Neural crest cell (in vitro differentiated cells): ENCODE measurements at places on chromosomes 7 and 10. TPM values are rescaled to one million over a fixed set of nuclear protein-coding genes. Genes with fewer than 3 reads are reported as not detected.

Gene DNAJC30
- 11.1 and 11.4 TPM in 2 replicates for total RNA-seq

Gene INHBA
- 0.07 TPM in 1 of 2 replicates, not detected in the other for total RNA-seq

DNA sequence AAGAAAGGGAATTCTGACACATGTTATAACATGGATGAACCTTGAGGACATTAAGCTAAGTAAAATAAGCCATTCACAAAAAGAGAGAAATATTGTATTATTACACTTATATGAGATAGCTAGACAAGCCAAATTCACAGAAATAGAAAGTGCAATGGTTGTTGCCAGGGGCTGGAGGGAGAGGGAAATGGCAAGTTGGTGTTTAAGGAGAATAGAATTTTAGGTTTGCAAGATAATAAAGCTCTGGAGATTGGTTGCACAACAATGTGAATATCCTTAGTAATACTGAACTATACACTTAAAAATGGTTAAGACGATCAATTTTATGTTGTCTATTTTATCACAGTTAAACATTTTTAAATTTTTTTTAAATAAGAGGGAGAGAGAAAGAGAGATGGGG, 25.0 kb upstream of the ADD3 start:
- no peak for DNase-seq

DNA sequence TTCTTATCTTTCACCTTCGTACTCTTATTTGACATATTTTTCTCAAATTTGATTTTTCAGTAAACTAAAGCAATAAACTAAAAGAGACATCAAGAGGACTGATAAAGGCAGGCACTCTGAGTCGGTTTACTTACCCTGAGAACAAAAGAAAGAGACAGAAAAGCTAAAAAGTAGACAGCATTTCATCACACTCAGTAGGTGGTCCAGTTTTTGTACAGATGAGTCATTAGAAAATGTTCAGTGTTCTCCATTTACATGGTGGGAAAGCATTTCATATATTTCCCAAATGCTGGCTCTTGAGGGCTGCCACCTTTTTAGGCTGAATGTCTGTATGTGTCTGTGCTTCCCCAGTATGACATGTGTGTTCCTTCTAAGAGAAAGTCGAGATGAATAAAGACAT, 52.7 kb downstream of the NHLRC2 start:
- DNase-seq = no peak

- no peak for DNase-seq
Measured at GRCh38 chr10:43294241-43294658, 27.4 kb upstream of the RASGEF1A start.

Gene PNLIPRP1
- total RNA-seq = not detected in 2 replicates

Gene DGKB
- total RNA-seq = 0.72 and 0.98 TPM in 2 replicates

DNA sequence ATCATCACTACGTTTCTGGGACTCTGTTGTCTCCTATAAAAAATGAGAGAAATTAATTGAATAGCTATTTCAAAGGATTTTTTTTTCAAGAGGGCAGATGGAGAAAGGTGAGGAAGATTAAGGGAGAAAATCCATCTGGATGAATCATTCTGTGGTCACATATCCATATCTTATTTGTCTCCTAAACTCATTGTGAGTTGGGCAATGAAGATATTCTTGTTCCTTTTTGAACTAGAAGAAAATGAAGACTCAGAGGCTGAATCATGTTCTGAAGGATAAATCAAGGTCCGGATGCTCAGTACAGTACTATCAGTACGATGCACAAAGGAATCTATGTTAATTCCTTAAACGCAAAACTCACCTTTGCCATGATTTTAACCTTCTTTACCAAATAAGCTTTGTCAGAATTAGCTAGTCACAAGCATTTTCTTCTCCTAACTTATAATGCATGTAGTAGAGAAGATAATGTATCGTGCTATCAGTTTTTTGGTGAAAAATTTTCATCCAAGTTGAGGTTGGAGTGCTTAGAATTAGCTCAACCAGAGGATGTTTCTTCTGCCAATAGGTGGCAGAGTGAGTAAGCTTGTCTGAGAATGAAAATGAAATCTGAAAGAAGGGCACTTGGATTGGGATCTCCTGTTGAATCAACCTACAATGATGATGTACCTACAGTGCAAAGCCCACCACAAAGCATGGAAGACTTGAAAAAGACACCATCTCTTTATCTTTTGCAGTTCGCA, 446.9 kb downstream of the KIF20B start:
- no peak for DNase-seq

GRCh38 chr7:22594020-22594419, 94.0 kb upstream of the STEAP1B start:
- DNase-seq = no peak

DNA sequence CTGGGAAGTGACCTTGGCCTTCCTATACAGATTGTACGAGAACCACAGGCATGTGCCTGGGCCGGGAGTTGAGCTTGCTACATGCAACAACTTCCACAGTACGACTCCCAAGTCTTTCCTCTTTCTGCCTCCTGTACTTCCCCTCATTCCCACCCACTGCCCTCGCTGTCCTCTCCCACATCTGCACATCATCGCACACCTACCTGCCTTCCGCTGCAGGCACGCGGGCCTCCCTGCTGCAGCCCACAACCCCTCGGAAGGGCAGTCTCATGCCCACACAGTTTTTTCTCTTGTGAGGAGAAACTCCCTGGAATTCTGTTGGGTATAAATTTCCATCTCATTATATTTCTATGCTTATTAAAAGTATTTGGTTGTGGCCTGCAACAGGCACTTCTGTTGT, 117.2 kb downstream of the ACTR3B start:
- DNase-seq = no peak

- no peak for DNase-seq
Measured at GRCh38 chr7:74000489-74001149, 27.4 kb upstream of the ELN start.

Gene KIF11
- total RNA-seq = 70.8 and 71.5 TPM in 2 replicates

DNA sequence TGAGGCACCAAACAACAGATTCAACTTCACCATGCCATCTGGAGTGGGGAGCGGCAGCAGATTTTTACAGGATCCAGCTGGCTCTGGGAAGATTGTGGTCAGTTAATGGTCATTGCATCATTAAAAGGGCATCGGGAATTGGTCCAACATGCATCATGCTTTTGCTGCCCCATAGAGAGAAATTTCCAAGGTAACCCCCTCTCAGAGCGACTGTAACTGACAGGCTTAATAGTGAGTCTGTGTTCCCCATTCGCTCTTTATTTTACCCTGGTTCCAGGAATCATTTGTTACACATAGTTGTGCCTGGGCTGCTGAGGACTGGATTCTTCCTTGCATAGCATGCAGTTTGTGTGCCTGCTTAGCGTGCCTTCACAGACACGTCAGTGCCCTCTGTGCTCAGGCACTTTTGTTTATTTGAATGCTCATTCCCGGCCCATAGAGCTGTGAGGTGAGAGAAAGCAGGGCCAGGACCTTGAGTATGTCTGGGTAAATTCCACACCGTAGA, 49.9 kb downstream of the CDHR3 start:
- DNase-seq = no peak

DNA sequence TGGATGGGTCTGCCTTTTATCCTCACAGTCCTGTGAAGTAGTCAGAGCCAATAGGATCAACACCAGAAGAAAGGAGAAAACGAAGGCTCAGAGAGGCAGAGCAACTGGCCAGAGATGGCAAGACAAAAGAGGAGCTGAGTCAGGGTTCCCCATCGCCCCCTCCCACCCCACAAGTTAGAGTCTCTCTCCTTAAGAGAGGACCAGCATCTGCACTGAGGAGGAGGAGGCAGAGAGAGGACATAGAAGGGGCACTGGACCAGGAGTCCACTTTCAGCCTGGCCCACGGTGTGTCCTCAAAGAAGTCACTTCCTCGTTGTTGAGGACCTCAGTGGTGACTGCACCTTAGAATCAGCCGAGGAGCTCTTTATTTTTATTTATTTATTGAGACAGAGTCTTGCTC, 11.6 kb downstream of the SPOCK2 start:
- no peak for DNase-seq

DNA sequence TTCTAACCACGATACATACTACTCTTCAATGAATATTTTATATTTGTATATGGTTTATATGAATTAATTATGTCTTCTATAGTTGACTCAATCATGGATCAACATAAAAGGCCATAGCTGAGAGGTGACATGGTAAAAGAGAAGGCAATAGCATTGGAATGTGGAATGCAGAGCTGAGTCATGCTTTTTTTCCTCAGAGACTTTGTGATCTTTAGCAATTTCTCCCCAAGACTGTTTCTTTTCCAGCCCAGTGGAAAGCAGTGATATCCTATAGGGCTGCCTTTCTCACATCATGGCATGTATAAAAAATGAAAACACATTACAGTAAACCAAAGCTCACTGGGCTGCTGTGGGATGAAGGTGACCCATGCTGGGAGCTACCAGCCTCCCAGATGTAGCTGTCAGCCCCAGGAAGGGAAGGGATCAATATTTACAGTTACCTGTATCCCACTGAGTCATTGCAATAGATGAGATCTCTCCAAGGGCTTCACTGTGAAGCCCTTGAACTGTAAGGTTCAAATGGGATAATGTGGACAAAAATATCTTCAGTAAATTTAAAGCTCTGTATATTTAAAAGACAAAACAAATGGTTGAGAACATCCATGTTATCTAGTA, 30.2 kb downstream of the SLC39A12 start:
- DNase-seq = no peak

DNA sequence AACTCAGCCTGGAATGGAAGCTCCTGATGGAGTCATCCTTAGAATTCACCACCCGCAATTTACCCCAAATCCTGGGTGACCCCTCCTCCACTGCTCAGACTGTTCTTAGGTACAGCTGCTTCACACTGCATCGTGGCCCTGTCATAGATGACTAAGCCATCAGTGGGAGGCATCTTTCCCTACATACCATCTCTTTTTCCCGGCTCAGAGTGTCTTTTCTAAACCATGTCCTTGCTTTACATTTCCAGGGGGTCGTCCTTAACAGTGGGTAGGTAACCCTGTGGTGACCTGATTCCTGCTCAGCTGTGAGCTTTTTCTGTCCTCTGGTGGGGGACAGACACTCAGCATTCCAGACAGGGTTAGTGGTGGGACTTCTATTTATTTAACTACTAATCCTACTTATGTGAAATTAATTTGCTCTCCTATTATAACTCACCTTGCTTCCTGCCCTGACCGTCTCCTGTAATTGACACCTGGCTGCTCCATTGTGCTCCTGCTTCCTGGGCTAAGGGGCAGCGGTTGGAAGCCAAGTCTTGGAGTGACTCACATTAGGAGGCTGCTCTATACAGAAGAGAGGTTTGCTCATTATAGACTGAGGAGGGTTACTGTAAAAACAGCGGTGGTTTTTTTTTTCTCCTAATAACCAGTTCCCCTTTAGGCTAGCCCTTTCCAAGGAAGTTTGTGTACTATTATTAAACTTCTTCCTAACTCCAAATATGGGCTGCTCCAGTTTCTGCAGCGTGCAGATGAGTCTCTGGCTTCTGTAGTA, 40.6 kb downstream of the PYROXD2 start:
- DNase-seq = no peak

Gene MUC12
- total RNA-seq = 4.9 and 7.8 TPM in 2 replicates

Gene PDE6C
- not detected in 2 replicates for total RNA-seq

- no peak for DNase-seq
Measured at GRCh38 chr7:112959276-112959675, 127.4 kb downstream of the GPR85 start.

DNA sequence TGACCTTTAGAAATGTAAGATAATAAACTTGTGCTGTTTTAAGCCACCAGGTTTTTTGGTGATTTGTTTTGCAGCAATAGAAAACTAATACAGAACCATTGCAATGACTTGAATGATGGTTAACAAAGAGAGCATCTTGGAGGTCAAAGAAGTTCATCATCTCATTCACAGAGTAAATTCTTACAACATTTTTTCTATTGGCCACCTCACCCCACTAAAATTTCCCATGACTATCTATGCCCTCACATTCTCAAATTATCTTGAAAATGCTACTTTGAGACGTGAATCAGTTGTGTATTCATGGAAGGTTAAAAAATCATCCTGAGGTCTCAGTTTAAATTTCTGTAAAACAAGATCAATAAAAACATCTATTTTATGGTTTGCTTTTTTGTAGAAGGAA, 754.2 kb downstream of the SORCS1 start:
- no peak for DNase-seq

Gene CALML3
- not detected in 2 replicates for total RNA-seq

- DNase-seq = no peak
Measured at GRCh38 chr7:105655067-105655466, 73.8 kb upstream of the EFCAB10 start.
